ENCODE measurements at places on chromosomes 6 and 20.

- DNase-seq = peak; percentile 43
Measured at GRCh38 chr6:108497883-108498282, 62.8 kb upstream of the FOXO3 start.

DNA sequence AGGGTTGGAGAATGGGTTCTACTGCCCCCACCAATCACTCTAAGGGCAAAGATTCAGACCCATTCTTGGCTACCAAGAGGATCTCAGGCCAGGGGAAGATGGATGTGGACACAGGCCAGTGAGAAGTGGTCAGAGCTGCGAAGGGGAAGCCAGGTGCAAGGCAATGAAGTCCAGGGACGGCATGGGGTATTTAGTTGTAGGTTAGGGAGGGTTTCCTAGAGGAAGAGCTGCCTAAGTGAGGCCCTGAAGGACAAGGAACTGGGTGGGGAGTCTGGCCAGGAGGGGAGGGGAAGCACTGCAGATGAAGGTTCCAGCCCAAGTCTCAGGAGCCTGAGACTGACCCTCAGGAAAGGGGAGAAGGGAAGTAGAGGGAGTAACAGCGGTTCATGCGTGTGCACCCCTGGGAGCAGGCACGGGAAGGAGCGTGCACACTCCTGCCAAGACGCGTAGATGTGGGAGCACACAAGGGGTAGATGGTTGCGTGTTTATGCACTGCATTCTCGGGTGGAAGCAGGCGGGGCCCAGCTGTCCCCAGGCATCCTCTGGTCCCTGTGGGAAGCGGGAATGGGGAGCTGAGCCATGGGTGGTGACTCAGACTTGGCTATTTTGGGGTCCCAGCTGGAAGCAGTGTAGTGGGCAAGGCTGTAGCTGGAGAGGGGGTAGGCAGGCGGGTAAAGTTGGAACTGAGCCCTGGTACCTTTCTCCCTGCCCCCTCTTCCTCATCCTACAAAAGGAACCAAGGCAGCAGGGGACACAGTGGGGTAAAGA is 3.3 kb downstream of the ACTL10 start:
- no peak for DNase-seq

DNA sequence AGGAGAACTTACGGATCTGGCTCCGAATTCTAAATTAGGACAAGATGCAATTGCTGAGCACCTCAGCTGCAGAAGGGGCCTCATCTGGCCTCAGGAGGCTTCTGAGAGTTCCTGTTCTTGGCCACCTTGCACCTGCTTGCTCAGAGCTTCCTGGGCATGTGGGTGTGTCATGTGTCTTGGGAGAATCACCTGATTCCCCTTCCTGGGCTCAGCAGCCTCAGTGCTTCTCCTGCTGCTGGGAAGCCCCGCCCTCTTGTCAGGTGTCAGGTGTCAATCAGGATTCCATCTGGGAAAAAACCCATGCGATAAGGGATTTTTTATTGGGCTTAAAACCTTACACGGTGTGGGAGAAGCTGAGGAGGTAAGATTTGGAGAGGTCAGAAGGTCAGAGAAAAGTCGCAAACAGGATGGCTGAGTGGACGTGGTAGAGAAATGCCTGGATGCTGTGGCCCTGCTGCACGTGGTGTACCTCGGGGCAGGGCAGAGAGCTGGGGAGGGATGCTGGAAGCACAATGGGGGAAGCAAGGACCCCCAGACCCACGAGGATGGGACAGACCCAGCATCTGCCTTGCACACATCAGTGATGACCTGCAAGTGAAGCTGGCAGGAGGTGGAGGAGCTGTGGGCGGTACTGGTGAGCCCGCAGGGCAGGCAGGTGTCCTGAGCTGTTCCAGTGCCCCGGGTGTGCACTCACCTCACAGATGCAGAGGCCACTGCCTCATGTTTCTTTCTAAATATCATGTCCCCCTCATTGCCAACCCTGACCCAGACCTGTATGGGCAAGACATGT is 170.8 kb downstream of the CDH4 start:
- DNase-seq = no peak

- DNase-seq = no peak
Measured at GRCh38 chr20:51258582-51259165, 235.8 kb upstream of the KCNG1 start.

- no peak for DNase-seq
Measured at GRCh38 chr6:14635195-14635594, 517.6 kb downstream of the CD83 start.

DNA sequence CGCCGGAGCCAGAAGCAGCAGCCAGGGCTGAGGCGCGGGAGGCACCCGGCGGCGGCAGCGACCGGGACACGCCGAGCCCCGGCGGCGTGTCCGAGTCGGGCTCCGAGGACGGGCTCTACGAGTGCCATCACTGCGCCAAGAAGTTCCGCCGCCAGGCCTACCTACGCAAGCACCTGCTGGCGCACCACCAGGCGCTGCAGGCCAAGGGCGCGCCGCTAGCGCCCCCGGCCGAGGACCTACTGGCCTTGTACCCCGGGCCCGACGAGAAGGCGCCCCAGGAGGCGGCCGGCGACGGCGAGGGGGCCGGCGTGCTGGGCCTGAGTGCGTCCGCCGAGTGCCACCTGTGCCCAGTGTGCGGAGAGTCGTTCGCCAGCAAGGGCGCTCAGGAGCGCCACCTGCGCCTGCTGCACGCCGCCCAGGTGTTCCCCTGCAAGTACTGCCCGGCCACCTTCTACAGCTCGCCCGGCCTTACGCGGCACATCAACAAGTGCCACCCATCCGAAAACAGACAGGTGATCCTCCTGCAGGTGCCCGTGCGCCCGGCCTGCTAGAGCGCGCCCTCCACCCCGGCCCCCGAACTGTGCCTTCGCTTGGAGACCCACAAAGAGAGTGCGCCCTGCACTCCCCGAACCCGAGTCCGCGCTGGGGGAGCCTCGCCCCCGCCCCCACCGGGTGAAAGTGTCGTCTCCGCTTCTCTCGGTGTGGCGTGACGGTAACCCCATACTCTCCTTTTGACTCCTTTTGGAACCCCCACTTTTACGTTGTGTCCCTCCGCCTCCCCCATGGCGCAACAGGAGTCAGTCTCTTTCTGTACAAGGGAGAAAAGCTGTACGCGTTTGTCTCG is 1.6 kb downstream of the INSM1 start:
- no peak for DNase-seq

GRCh38 chr6:37104824-37105147 is 65.2 kb upstream of the PIM1 start:
- DNase-seq = no peak

DNA sequence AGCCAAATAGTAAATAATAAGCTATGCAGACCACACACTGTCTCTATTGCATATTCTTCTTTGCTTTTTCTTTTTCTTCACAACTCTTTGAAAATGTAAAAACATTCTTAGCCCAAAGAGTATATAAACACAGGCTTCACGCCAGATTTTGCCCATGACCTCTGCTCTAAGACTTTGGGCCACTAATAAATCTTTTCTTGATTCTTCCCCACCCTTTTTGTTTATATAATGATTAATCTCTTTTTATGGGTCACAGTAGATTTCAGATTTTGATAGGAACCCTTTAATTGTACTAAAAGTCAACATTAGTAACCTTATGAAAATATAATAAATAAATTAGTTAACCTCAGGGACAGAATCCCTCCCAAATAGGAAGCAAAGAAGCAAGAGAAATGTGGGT is 15.8 kb upstream of the ENPP5 start:
- no peak for DNase-seq

DNA sequence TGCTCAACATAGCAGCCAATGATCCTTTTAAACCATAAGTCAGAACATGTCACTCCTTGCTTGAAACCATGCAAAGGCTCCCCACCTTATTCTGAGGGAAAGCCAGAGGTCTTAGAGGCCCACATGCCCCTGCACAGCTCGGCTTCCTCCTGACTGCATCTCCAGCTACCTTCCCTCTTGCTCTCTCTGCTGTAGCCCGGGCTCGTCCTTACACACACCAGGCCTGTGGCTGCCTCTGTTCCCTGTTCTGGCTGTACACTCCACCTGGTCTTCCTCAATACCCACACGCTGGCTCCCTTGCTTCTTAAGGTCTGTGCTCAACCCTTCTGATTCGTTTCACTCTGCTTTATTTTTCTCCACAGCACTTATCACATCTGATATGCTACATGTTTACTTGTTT is 116.2 kb downstream of the TNFAIP3 start:
- DNase-seq = no peak

DNA sequence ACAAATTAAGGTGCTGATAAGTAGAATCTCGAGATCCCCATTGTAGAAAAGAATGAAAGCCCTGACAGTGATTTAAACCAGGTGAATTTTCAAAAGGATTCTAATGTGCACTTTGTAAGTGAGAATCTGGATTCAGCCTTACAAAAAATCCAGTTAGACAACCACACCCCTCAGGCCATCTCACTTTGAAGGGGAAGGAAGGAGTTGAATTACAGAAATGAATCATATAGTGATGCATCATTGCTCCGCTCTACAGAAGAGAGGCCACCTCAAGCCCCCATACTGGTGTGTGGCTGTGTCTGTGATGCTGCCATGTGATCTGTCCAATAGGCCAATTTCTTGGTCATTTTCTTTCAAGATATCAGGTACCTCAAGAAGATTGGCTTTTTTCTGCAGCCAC is 85.5 kb upstream of the NT5E start:
- peak; percentile 24 for DNase-seq

DNA sequence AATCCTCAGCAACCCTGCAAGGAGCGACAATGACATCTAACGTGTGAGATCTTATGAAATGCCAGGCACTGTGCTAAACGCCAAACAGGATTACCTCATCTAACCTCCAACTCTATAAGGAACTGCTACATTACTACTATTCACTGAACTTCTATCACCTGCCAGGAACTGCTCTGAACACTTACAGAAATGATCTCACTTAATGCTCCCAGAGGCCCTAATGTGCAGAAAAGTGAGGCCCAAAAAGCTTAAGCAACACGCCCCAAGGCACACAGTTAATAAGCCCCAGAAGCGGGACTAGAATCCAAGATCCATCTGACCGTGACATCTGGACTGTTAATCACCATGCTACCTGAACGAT is 28.5 kb downstream of the TRAM2 start:
- no peak for DNase-seq

- no peak for DNase-seq
Measured at GRCh38 chr6:110816677-110817076, 1.4 kb upstream of the CDK19 start.

- DNase-seq = peak; percentile 77
Measured at GRCh38 chr6:155248008-155249001, 15.5 kb upstream of the CLDN20 start.

- DNase-seq = no peak
Measured at GRCh38 chr20:53036992-53037391, 64.8 kb downstream of the TSHZ2 start.

GRCh38 chr20:3563548-3564177 is 92.8 kb downstream of the ATRN start:
- peak; percentile 64 for DNase-seq

DNA sequence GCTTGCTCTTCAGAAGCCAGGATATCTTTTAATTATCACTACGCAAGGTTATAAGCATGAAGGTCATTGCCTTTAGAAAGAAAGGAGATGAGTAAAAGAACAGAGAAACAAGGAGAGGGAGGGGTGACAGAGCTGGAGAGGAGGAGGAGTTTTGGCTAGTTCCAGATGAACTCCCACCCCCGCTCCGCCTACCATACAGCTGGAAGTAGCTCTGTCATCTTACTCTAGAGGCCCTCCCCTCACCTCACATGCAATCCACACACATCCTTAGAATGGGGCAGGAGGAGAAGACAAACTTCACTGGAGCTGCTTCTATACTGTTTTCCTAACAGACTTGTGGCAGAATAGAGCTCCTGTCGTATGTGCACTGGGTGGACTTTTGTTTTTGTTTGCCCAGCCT is 144.7 kb downstream of the SCML4 start:
- peak; percentile 54 for DNase-seq

GRCh38 chr6:140979642-140980091 is 1153.1 kb upstream of the GJE1 start:
- DNase-seq = peak; percentile 57

GRCh38 chr20:1505871-1506270 is 14.7 kb upstream of the SIRPB2 start:
- DNase-seq = peak; percentile 16

DNA sequence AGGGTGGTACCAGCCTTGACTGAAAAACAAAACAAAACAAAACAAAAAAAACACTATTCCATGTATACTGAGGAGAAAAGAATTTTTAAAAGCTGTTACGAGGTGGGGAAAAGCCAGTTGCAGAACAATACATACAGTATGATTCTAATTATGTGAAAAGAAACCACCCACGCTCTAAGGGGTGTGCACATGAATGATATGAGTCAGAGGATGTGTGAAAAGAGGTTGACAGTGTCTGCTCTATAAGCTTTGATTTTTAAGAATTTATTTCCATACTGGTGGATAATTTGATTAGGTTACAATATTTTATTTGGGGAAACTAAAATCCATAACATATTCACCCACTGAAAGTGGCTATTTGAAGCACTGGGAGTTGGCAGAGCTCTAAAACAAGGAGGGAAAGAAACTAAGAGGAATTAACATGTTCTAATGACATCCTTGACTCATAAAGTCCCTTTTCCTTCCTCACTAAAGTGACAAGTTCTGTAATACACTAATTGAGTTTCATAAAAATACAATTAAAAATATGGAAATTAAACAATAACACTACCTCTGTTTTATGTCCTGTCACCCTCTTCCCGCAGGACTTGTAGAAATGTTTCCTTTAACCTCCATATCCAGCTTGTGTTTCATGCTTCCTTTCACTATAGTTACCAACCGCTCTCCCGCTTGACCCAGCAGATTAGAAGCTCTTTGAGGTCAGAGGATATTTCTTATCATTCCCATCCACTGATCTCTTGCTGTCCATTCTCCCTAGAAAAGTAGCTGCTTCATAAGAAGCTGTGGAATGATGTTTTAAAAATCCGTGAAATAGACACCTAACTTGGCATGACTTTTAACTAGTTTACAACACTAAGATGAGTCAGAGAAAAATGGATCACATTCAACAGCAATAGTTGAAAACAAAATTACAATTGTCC is 118.6 kb upstream of the CCDC28A start:
- DNase-seq = peak; percentile 60

DNA sequence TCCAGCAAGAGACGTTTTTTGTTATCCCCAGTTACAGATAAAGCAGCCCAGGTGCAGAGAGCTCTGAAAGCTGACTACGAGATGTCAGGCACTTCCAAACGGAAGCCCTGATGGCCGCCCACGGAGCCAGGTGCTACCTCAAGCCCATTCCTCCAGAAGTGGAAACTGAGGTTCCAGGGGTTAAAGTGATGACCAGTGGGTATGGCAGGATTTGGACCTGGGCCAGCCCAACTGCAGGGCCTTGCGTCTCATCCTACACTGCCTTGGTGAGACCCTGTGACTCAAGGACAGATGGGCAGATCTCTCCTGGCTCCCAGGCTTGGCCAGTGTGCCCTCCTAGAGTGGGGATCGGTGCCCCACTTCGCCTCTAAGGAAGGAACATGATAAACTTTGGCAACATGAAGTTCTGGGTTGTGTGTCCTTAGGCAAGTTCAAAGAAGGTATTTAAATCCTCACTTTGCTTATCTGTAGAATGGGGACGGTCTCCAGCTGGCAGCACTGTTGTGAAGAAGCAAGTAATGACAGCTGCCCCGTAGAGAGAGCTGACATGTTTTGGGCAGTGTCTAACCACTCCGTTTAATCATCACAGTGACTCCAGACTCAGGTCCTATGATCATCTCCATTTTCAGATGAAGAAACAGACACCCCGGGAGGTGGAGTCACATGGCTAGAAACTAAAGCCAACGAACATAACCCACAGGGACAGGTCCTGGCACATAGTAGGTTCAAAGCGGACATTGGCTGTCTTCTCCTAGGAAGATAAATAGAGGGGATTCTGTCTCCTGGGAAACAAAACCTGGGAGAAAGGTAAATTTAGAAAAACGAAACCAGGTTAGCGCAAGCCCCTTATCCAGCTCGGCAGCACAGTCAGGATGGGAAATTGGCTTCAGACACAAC is 34.4 kb upstream of the CDH22 start:
- no peak for DNase-seq

GRCh38 chr6:53302678-53303360 is 45.9 kb downstream of the ELOVL5 start:
- DNase-seq = peak; percentile 78
